ENCODE measurements at places on chromosomes 16 and 17.

DNA sequence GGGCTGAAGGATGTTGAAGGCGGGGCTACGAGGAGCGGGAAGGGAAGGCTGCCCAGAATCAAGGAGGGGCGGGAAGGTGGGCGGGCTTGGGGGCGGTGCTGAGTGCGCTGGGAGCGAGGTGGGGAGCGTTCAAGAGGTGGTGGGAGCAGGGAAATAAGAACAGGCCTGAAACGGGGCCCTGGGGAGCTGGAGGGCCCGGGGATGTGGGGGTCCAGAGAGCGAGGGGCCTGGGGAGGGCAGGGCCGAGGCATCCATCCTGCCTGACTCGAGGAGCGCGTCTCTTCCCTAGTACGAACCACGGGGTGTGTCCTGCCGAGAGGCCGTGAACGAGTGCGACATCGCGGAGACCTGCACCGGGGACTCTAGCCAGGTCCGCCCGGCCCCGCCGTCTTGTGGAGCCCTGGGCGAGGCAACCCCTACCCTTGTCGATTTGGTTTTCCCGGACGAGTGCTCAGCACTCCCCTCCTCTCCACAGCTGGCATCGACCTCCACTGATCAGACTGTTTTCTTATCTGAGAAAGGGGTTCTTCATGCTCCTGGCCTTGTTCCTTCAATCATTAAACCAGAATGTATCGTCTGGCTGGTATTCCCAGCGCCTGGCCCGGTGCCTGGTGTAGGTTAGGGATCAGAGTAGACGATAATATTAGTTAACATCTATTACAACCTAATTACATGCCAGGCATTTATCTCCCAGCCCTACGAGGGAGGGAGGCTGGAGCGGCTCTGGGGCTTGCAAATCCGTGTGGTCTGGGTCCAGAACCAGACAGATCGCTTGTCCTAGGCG lies 17.2 kb downstream of the ADAM11 start:
- DNase-seq, result peak; percentile 89

GRCh38 chr17:81961087-81961511 lies at the start of gene NOTUM:
NOTUM (minus strand) TSS chr17:81961187; CDS start chr17:81960909, 278 bp downstream.
- no peak for DNase-seq

GRCh38 chr17:72946156-72946555 lies 146.3 kb downstream of the SLC39A11 start:
- DNase-seq, result no peak

DNA sequence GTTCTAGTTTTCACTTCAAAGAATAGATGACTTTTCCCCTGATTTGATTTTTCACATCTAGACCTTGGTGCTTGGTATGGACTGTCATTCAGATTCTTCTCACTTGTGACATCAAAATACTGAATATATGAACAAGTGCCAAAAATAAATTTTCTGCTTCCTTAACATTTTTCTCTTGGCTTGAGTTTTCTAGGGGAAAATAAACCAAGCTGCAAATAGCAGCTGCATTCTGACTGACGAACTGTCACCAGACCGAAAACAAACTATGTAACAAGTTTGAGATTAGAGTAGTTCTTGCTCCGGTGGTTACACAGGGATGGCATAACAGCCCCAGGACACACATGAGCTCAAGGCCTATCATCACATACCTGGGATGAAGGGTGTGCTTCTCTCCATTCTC lies 345.7 kb downstream of the CNTNAP4 start:
- DNase-seq, result no peak

DNA sequence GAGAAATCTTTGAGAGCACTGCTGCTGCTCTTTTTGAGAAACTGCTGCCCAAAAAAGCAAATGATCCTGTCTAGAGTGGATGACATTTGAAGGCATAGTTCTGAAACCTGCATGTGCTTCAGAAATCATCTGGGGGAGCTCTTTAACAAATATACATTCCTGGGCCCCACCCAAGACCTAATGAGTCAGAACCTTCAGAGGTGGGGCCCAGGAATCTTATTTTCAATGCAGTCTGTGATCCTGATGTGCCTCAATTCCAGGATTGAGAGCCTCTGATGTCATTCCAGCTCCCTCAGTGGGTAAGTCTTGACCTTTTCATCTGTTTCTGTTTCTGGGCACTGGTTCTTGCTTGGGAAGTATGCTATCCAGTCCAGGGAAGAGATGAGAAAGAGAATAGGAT lies 42.3 kb downstream of the HNF1B start:
- no peak for DNase-seq

GRCh38 chr16:9061358-9061813 lies 30.1 kb upstream of the HAPSTR1 start:
- DNase-seq, result no peak

DNA sequence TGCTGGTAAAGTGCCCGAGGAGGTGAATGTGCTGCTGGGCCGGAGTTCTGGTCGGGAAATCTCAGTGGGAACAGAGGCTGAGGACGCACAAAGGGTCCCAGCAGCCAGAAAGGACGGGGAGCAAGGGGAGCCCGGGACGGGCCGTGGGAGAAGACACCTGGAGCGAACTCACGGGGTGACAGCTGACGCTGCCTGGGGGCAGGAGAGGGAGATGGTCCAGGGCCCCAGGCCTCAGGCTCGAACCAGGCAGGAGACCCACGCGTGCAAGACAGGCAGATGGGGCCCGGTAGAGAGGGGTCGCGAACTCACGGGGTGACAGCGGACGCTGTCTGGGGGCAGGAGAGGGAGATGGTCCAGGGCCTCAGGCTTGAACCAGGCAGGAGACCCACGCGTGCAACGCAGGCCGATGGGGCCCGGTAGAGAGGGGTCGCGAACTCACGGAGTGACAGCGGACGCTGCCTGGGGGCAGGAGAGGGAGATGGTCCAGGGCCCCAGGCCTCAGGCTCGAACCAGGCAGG lies 72.9 kb downstream of the METRNL start:
- no peak for DNase-seq

- DNase-seq, result no peak
Observed at GRCh38 chr17:30942308-30943079, 20.7 kb downstream of the ADAP2 start.

DNA sequence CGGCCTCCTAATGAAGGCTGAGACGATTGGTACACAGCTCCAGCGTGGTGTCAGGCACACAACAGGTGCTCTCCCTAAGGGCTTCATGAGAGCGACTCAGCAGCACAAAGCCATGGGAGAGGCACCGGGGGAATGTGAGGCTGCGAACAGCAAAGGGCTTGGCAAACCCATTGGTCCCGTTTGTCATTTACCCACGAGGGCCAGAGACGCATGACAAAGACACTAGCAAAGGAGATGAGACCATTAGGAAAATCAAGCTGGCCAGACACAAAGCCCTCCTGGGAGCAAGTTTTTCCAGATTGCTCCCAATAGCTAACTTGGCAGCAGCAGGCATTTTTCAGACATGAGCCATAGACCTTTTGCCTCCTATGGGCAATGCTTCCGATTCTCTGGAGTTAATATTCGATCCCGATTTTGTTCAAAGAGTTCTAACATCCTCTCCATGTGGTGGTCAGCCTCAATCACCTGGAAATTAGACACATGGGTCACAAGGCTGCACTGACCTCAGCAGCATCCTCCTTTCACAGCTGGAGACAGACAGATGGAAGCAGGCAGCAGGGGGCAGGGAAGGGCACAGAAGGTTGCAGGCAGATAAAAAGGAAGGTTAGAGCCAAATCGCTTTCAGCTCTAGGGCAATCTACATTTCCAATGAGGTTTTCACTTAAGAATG lies 38.2 kb downstream of the TK2 start:
- no peak for DNase-seq

GRCh38 chr16:63488955-63489354 lies 1452.7 kb upstream of the CDH8 start:
- no peak for DNase-seq

DNA sequence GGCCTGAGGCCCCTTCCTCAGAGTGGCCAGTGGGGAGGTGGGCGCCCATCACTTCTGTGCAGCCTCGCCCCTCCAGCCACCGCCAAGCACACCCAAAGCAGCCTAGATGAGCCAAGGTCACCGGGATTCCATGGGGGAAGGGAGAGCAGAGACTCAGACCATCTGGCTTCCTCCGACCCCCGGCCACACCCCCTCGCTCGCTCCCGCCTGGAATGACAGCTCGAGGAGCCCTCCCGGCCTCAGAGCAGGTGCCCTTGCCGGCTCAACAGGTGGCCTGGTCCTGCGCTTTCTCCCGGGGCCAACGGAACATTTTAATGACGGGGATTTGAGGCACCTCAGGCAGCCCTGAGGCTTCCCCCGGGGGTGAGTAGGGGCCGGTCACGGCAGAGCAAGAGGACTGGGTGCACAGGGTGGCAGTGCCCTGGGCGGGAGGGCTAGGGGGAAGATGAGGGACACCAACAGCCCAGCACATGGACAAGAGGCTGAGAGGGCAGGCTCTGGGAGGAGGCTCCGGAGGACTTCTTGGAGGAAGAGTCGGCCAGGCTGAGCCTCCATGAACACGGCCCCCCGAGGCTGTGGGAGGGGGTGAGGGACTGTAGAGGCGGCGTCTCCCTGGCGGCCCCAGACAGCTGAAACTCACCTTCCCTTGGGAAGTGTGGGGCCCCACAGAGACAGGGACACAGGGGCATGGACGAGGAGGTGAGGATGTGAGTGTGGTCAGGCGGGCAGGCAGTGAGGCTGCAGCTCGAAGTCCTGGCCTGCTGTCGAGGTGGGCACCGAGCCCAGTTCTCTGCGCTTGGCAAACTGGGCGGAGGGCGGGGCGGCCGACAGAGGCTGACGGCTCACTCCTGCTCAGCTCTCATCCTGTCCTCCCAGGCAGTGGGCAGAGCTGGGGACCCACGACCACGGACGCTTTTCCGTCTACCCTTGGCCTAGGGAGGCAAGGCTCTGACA lies 12.5 kb upstream of the C1QTNF8 start:
- DNase-seq, result no peak

GRCh38 chr17:40358323-40359038 lies 6.1 kb downstream of the GJD3 start:
- DNase-seq, result peak; percentile 93

GRCh38 chr17:82241926-82242697 lies 13.3 kb downstream of the SLC16A3 start:
- DNase-seq, result no peak

Data from activated CD4-positive, CD25-positive, alpha-beta regulatory T cell treated with anti-CD3 and anti-CD28 coated beads, Interleukin-2, amount 50 U/mL, for 72 hours (primary cell).